ENCODE measurements at places on chromosomes 12 and 14.

DNA sequence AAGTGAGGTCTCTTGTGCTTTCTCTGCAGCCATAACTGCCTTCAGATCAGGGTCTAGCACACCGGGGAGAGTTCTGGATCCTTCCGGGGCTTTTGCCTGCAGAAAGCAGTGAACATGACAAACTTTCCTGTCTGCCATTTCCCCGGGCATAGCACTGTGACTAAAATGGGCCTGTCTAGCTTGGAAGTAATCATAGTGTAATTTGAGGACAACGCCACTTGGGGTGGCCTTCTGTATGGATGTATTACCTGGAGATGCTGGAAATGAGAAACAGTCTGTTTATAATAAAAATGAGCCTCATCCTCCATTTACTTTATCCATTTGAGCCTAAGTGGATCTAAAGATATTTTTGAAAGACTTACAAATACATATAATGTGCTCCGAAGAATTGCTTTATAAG lies 453.7 kb downstream of the VRK1 start:
- DNase-seq: no peak

DNA sequence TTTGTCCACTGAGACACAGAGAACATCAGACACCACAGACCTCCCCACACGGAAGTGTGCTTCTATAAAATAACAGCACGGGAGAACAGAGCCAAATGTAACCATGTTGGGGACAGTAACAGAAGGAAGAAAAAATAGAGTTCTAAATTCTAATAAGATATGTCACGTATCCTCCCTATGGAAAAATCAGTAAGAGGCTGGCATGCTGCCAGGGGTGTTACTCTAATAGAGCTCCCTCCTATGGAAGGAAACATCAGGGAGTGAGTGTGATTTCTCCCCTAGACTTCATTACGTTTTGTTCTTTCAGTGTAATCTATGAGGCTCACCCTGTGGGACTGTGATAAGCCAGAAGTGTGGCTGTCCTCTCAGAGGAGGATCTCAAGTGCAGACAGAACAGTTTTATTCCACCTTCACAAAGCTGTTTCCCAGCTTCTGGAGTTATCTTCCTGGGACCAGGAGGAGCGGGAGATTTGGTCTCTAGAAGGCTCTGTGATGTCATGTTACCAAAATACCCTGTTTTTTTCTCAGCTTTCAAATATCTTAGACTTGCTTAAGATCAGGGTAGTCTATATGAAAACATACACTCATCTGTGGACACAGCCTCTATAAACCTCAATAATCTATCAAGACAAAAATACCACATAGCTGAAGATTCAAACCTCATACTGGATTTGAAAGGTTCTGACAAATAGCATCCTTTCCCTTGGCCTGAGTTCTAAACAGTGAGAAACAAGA lies 69.3 kb downstream of the ZFC3H1 start:
- DNase-seq: no peak

- no peak for DNase-seq
Observed at GRCh38 chr14:73722581-73722980, 8.4 kb upstream of the PNMA1 start.

- no peak for DNase-seq
Observed at GRCh38 chr12:8905546-8905945, 8.8 kb upstream of the PHC1 start.

DNA sequence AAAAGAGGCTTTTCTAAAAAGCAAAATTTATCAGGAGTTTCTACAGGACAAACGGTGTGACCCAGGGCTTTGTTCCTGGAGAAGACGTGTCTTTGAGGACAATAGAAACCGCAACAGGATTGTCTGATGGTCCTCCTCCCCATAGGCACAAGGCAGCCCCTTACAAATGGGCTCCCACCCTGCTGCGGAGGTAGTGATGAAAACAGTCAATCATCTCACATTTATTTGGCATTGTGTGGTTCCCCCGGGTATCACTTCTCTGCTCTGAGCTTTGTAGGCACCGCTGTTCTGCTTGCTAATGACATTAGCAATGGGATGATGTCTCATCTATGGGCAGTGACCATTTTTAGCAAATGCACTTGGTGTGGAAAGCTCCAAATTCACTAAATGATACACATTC lies 155.5 kb upstream of the TMPO start:
- DNase-seq: no peak

Data from Jurkat, Clone E6-1 (cell line).